ENCODE measurements at places on chromosomes 3 and 15.

- DNase-seq = no peak
Measured at GRCh38 chr15:61092361-61093157, 136.5 kb downstream of the RORA start.

GRCh38 chr15:83380682-83381081 is 66.5 kb upstream of the SH3GL3 start:
- DNase-seq = no peak

- no peak for DNase-seq
Measured at GRCh38 chr3:125025642-125026041, 30.2 kb downstream of the HEG1 start.

DNA sequence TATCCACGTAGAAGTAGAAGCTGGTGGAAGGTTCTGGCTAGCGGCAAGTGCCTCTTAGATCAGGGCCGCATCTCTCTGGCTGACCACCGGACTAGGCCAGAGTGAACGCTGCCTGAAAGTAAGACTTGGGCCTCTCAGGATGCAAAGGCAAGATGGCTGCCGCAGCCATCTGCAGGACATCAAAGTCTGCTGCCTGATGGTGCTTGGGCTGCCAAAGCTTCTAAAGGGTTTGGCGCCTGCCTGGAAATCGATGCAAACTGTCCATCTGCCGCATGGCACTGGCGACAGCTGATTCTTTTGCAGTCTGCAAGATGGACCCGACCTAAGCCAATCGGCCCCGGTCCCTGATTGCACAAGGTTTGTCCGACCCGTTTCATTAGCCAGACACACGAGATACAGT is 196.7 kb upstream of the TBC1D5 start:
- no peak for DNase-seq

- DNase-seq = no peak
Measured at GRCh38 chr3:12452361-12453330, 31.6 kb upstream of the TSEN2 start.

DNA sequence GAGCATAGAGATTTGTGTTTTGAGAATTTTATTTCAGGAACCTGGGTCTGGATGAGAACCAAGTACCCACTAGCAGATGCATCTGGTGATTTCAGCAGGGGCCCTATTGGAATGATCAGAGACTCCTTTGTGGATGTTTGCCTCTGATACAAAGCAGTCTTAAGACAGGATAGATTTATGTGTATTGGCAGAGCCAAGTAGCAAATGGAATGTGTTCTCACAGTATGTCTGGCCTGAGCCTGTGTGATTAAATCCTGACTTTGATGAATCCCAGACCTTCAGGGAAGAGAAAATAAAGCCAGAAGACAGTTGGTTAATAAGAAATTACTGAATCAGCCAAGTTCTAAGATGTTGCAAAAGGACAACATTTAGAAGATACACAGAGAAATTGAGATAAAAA is 755.5 kb upstream of the SEMA6D start:
- no peak for DNase-seq

GRCh38 chr3:142064454-142064853 is 84.9 kb downstream of the TFDP2 start:
- no peak for DNase-seq

- no peak for DNase-seq
Measured at GRCh38 chr15:37199545-37199944, 99.2 kb upstream of the MEIS2 start.

DNA sequence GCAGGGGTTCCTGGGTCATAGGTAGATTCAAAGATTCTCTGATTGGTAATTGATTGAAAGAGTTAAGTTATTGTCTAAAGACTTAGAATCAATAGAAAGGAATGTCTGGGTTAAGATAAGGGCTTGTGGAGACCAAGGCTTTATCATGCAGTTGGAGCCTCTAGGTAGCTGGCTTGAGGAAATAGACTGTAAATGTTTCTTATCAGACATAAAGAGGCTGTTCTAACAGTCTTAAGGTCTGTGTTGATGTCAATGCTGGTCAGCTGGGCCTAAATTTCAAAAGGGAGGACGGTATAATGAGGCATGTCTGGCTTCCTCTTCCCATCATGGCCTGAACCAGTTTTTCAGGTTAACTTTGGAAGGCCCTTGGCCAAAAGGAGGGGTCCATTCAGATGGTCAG is 48.9 kb downstream of the GASK1A start:
- no peak for DNase-seq

- no peak for DNase-seq
Measured at GRCh38 chr3:150868282-150868681, 37.0 kb downstream of the MINDY4B start.

DNA sequence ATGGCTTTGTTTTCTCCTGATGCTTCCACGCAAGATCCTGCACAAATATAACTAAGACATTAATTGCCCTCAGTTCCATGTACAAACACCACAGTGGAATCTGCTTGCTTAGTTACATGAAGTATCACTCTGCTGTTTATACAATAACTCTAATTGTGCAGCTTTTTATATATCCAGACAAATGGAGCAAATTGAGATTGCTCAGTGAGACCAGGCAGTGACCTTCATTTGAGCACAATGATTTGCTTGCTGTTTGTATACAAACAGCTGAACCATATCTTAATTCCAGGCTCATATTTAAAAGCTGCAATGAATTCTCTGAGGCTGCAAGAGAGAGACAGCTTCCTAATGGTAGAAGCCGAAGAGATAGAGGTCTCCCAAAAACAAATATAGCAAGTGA is 243.7 kb downstream of the CADPS start:
- no peak for DNase-seq

Data from NCI-H2029 (cell line).